ENCODE measurements at places on chromosomes 12 and 14.
A peak's percentile ranks its signal among the peaks of the same experiment; 100 is the strongest.

DNA sequence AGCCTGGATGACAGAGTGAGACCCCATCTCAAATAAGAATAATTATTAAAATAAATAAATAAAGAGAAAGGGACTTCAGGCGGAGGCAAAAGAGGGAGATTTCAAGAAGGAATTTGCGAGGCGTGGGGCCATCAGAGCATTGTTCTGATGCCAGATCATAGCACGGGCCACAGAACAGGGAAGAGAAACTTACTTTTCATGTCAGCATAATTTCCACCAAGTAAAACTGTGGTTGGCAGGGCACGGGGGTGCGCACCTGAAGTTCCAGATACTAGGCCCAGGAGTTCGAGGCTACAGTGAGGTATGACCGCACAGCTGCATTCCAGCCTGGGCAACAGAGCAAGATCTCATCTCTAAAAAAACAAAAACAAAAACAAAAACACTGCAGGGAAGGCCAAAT, 11.0 kb upstream of the PLBD1 start:
- no peak for DNase-seq

DNA sequence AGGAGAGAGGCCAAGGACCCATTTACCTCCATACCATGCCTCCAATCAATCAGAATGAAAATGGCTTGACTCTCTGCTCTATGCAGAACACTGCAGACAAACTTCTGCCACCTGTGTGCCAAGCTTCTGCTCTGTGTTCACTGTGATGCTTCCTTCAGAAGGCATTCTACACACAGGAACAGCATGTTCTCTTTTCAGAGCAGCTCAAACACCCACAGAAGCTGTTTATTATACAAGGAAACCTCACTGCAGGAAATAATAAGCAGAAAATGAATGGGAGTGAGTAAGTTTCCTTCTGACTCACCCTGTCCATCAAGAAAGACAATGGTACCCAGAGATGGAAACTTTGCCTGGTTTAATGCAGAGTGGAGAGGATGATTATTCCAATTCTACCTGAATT, 2.4 kb upstream of the ESR2 start:
- no peak for DNase-seq

GRCh38 chr12:89389755-89390661, 37.7 kb upstream of the DUSP6 start:
- DNase-seq: no peak

DNA sequence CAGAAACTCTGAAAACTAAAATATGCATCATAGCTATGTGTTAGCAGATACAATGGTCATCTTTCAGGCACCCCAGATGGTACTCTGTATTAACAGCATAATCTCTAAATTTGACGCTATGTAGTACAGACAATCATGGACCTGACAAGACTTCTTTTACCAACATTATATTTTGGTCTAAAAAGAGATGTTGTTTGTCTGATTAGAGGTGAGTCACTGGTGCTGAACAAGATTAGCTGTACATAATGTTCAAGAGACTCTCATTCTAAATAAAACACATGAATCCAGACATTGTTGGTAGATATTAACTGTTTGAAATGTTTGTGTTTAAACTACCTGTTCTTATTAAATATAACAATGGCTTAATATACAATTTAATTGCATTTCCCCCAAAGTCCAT, 146.4 kb upstream of the LMNTD1 start:
- no peak for DNase-seq

GRCh38 chr14:65237941-65238340, 135.6 kb upstream of the MAX start:
- DNase-seq: no peak

- no peak for DNase-seq
These were observed 318.9 kb downstream of the SNAPC1 start for GRCh38 chr14:62081012-62081612.

DNA sequence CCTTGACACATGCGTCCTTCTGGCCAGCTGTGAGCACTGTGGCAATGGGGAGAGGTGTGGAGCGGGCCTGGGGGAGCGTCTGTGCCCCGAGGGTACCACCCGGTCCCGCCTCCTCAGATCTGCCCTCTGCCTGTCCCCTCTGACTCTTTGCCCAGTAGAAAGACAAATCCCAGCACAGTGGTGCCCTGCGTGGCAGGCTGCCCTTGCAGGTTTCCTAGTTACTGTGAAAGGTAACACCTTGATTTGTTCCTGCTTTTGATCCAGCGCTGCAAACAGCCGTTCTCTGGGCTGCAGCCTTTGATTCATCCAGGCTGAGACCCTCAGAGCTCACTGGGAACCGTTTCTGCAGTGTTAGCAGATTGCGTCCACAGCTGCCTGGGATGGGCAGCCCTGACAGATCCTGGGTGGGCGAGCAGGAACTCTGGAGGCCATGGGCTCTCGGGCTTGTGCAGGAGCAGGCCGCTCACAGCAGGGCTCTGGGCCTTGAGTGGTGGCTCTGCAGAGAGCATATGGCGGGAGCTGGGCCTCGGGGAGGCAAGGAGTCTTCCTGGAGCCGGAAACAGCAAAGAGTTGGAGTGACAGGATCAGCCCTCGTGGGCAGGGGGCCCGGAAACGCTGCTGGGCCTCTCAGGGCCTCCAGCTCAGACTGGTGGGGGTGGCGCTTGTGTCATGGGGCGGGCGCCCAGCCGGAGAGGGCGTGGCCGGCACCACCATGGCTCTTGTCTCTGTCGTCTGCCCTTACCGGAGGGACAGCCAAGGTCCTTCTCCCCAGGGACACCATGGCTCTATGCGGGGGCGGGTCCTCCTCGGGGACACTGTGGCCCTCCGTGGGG, 16.6 kb downstream of the FBRSL1 start:
- DNase-seq: peak; percentile 58

DNA sequence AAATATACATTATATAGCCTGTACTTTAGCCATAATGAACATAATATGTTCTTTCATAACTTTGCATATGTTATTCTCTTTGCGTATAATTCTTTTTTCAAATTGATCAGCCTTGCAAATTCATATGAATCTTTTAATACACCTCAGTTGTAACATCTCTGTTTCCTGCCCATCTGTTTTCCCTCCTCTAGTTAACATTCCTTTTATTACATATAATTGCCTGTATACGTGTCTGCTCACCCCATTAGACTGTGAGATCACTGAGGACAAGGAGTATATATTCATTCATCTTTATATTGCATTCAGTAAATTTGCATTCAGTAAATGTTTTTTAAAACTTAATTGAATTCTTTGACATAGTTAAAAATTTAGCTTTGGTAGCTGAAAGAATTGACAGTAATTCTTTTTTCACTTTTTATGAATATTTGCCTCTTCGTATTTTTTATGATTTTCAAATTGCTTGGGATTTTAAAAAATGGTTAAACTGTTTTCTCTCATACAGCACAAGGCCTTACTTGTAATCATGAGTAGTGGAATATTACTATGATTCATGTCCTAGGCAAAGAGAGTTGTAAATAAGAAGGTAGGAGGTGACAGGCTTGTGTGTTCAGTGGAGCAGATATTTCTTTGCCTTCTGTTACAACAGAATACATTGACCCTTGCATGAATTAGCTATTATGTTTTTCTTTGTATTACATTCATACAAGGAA, 32.8 kb upstream of the KLHL42 start:
- DNase-seq: no peak

GRCh38 chr12:96194971-96195844, 1.0 kb downstream of the ELK3 start:
- DNase-seq: peak; percentile 71

GRCh38 chr14:61213191-61213621, 67.9 kb downstream of the TMEM30B start:
- no peak for DNase-seq

DNA sequence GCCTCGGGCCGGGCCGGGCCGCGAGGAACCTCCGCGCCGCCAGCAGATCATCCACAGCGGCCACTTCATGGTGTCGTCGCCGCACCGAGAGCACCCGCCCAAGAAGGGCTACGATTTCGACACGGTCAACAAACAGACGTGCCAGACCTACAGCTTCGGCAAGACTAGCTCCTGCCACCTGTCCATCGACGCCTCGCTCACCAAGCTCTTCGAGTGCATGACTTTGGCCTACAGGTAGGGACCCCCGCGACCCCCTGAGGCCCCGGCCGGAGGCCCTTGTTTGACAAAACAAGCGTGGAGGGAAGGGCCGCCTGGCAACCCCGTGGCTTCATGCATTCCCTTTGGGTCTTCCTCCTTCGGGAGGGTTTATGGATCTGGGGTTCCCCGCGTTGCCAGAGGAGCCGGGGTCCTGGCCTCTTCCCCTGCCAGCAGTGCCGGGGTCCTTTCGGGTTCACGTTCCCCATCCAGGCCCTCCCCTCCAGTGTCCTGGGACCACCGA, 526 bp downstream of the MLXIP start:
- no peak for DNase-seq

GRCh38 chr12:111596985-111597830, 1.9 kb downstream of the ATXN2 start:
- peak; percentile 12 for DNase-seq

- no peak for DNase-seq
These were observed 68.6 kb upstream of the RESF1 start for GRCh38 chr12:31890295-31891285.

GRCh38 chr14:76473481-76474263, 97.7 kb downstream of the ESRRB start:
- no peak for DNase-seq

GRCh38 chr12:60981473-60981872, 1278.7 kb upstream of the USP15 start:
- DNase-seq: no peak

GRCh38 chr14:93089521-93090269, 26.0 kb downstream of the ITPK1 start:
- no peak for DNase-seq

- DNase-seq: no peak
These were observed 112.1 kb upstream of the NPAS3 start for GRCh38 chr14:32826404-32827082.

Data from activated CD4-positive, alpha-beta T cell treated with anti-CD3 and anti-CD28 coated beads, Interleukin-2, amount 50 U/mL, for 1 hour (primary cell).